Activated CD4-positive, alpha-beta T cell treated with anti-CD3 and anti-CD28 coated beads, Interleukin-2, amount 10 ng/mL, durations not matched to agents 24 days and 14 days (primary cell): ENCODE measurements at places on chromosomes 6 and 20. TPM values are rescaled to one million over a fixed set of nuclear protein-coding genes. Genes with fewer than 3 reads are reported as not detected.

The MUCL3 gene
- total RNA-seq = not detected in 2 replicates

The TRIM10 gene
- 0.07 and 0.09 TPM in 2 replicates for total RNA-seq

The HNF4A gene
- total RNA-seq = not detected in 2 replicates

The PPP1R3G gene
- total RNA-seq = 0.05 TPM in 2 replicates

The KIF16B gene
- total RNA-seq = 7.5 and 8.1 TPM in 2 replicates

The SLC17A1 gene
- 0.28 TPM in 1 of 2 replicates, not detected in the other for total RNA-seq
